ENCODE measurements at places on chromosomes 7 and 10.
A peak's percentile ranks its signal among the peaks of the same experiment; 100 is the strongest.

DNA sequence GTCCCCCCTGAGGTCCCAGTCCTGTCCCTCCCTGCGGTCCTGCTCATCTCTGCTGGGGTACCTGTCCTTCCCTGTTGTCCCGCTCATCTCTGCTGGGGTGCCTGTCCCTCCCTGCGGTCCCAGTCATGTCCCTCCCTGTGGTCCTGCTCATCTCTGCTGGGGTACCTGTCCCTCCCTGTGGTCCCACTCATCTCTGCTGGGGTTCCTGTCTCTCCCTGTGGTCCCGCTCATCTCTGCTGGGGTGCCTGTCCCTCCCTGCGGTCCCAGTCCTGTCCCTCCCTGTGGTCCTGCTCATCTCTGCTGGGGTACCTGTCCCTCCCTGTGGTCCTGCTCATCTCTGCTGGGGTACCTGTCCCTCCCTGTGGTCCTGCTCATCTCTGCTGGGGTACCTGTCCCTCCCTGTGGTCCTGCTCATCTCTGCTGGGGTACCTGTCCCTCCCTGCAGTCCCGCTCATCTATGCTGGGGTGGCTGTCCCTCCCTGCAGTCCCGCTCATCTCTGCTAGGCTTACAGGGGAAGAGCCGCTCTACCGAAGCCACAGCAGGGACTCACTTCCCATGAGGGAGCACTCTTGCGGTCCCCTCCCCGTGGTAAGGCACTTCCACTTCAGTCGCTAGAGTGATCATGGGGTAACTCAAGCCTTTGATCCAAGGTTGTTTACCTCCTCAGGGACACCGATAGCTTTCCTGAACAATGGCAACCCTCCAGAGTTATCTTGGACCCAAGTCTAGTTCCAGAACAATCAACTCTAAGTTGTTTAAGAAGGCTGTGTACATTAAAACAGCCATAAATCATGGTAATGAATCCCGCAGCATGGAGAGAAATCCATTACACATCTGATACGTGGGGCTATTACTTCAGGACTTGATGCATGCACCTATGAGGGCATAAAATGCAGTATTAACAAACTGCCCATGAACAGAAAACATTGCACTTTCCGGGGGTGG, 46.8 kb upstream of the MNX1 start:
- no peak for DNase-seq

GRCh38 chr7:97118306-97118917, 914 bp downstream of the SDHAF3 start:
- DNase-seq: no peak

- DNase-seq: no peak
Measured at GRCh38 chr10:81081887-81082620, 544.4 kb downstream of the SH2D4B start.

GRCh38 chr7:144256112-144256511, 8.5 kb downstream of the OR2A7 start:
- no peak for DNase-seq

DNA sequence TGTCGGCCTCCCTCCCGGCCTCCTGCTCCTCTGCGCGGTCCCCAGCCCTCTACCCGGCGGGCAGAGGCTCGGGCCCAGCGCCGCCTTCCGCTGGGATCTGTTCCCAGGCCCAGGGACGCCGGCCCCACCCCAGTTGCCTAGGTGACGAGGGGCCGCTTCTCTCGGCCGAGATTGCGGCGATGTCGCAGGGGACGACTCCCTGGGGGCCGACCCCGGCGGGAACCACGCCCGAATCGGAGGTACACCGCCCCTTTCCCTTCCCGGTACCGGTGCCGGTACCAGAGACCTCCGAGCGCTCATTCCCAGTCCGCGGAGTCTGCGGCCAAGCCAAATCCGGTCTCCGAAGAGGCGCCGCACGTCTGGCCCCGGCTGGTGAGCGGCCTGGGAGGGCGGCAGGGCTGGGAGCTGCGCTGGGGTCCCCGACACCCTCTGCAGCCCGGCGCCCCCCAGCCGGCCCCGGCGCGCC, at the start of gene CABCOCO1:
TSS of gene CABCOCO1 (plus strand) at position 136 of the 466 bp plus-strand sequence. CDS start at position 180, 44 bp downstream.
- DNase-seq: no peak

GRCh38 chr7:44805950-44806349, 9.5 kb downstream of the PPIA start:
- no peak for DNase-seq

DNA sequence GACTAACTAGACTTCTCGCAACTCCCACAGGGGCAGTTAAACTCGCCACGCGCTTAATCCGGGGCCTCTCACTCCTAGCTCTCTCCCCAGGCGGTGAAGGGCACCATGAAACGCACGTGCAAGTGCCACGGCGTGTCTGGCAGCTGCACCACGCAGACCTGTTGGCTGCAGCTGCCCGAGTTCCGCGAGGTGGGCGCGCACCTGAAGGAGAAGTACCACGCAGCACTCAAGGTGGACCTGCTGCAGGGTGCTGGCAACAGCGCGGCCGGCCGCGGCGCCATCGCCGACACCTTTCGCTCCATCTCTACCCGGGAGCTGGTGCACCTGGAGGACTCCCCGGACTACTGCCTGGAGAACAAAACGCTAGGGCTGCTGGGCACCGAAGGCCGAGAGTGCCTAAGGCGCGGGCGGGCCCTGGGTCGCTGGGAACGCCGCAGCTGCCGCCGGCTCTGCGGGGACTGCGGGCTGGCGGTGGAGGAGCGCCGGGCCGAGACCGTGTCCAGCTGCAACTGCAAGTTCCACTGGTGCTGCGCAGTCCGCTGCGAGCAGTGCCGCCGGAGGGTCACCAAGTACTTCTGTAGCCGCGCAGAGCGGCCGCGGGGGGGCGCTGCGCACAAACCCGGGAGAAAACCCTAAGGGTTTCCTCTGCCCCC, 19.5 kb downstream of the WNT8B start:
- peak; percentile 13 for DNase-seq

GRCh38 chr10:97407211-97407951, 6.2 kb upstream of the RRP12 start:
- DNase-seq: peak; percentile 57

GRCh38 chr7:49481075-49481474, 292.4 kb upstream of the VWC2 start:
- DNase-seq: no peak

GRCh38 chr10:116753759-116754158, 11.4 kb upstream of the HSPA12A start:
- DNase-seq: no peak

DNA sequence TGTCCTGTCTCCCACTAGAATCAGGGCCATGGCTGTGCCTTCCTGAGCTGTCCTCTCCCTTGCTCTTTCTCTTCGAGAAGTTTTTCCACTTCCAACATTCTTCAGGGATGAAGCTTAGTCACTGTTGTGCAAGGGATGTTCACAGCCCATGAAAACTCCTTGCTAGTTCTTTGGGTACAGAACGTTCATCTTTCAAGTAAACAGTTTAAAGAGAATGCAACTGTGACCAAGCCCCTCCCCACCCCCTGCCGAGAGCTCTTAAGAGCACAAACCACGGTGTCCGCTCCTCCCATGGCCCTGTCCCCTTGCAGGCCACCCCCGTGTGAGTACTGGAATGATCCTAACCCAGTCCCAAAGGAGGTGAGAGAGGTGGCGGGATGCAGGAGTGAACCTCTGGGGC, 161.1 kb upstream of the RHEB start:
- DNase-seq: no peak

DNA sequence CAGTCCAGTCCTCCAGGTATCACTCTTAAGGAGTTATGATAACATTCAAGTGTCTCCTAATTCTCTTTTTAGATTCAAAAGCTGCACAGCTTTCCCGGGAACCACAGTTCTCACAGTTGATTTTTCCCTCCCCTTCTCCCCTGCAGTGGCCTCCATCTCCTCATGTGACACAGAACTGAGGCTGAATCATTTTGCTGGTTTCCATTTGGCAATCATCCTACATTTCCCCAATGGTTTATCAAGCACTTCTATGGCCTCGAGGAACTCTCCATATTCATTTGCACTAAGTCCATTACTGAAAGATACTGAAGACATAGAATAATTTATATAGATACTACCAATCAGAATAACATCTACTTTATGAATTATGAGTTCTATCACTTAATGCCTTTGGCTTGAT, 484.9 kb downstream of the GPAM start:
- DNase-seq: no peak

DNA sequence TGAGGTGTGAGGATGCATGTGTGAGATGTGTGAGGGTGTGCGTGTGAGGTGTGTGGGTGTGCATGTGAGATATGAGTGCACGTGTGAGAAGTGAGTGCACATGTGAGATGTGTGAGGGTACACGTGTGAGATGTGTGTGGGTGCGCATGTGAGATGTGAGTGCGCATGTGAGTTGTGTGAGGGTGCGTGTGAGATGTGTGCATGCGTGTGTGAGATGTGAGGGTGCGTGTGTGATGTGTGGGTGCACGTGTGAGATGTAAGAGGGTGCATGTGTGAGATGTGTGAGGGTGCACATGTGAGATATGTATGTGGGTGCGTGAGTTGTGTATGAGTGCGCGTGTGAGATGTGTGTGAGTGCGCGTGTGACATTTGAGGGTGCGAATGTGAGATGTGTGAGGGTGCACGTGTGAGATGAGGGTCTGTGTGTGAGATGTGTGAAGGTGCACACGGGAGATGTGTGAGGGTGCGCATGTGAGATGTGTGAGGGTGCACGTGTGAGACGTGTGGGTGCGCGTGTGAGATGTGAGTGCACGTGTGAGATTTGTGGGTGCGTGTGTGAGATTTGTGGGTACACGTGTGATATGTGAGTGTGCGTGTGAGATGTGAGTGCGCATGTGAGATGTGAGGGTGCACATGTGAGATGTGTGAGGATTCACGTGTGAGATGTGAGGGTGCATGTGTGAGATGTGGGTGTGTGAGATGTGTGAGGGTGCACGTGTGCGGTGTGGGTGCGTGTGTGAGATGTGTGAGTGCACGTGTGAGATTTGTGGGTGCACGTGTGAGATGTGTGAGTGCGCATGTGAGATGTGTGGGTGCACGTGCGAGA, 30.5 kb downstream of the PPIF start:
- DNase-seq: no peak

GRCh38 chr7:44796034-44796503, 412 bp upstream of the PPIA start:
- no peak for DNase-seq

Data from AG04450 (cell line).